NCI-H748 treated with DMSO at 0.1 percent for 48 hours (cell line): ENCODE measurements at places on chromosomes 6 and 20.

DNA sequence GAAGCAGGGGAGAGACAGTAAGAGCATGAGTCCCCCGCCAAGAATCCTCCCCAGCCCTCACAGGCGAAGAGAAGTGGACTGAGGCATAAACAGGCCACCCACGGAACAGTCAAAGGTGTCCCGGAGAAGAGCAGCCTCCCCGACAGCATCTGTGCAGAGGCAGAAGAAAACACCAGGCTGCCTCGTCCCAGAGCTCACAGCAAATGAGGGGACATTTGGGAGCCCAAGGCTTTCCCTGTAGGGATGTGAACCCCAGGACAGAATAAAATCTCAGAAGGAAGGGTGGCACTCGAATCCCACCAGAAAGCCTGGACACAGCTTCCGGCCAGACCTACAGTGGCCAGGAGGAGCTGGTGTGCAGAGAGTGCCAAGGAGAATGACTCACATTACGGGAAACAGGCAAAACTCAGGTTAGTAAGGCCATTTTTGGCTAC is 90.4 kb downstream of the DLL1 start:
- no peak for DNase-seq

DNA sequence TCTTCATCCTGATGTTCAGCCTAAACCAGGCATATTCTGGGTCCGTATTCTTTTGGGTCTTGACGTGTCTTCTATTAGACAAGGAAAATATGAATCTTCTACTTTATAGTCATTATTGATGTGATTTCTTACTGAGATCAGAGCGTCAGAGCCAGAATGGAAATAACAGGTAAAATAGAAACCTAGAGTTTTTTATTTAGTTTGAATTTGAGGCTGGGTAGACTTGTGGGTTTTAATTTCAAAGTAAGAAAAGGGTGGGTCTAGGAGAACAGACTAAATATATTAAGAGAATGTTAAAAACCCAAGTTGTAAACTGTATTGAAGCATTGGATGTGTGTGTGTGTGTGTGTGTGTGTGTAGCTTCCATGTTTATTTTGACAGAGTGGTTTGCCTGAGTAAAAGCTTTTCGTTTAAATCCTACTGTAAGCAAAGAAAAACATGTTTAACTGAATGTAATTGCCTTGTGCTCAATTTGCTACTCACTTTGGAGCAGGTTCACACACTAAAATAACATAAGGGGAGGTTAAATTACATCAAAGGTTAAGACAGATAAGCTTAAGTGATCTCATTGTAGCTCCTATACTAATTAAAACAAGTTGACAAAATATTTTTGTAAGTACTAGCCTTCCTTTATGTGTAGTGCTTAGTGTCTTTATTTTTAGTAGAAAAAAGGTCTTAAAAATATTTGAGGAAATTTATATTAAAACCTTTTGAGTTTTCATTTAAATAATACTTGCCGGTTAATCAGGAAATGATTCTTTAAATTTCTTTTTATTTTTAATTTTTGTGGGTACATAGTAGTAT is 17.4 kb downstream of the HECA start:
- DNase-seq, result peak; percentile 82

DNA sequence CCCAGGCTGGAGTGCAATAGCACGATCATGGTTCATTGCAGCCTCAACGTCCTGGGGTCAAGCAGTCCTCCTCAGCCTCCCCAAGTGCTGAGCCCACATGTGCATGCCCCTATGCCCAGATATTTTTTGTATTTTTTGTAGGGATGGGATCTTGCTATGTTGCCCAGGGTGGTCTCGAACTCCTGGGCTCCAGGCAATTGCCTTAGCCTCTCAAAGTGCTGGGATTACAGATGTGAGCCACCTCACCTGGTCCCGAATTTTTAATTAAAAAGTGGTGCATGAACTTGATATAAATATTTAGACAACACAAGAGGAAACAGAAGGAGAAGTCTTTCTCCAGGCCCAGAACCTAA is 7.1 kb upstream of the RNF114 start:
- DNase-seq, result no peak

- no peak for DNase-seq
These were observed 6.0 kb upstream of the HMGN3 start for GRCh38 chr6:79240509-79240908.

DNA sequence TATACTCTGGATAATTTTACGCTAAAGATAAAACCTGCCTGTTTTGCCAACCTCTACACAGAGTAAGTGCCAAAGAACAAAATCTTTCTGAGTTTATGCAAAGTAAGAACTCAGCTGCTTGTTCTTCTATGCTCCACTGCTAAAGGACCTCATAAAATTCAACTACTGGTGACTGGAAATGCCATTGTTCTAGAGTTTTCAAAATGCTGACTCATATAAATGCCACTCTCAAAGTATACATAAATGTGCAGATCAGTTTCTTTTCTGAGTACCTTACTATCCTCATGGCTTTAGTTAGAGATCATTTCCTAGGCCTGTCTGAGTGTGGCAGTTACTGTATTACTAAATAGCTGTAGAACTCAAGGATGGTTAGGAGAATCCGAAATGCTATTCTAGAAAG is 45.6 kb downstream of the LYRM4 start:
- no peak for DNase-seq

DNA sequence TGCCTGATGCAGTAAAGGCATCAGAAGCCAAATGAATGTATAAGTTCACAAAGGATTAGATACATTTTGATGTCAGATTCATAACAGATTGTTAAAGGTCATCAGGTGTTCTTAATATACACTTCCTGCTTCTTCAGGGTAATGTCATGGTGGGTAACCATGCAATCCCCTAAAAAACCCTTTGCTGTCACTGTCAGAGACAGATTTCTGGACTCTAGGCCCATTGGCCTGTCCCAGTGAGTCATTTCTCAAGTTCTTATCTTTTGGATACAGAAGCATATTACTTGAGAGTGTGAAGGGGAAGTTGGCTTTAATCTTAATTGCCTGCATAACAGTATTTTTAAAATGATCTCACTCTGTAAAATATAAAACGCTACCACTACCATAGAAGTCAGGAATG is 895.6 kb upstream of the MAP3K7 start:
- DNase-seq, result no peak

GRCh38 chr6:157531169-157531985 is 150.4 kb downstream of the ZDHHC14 start:
- DNase-seq, result no peak

- no peak for DNase-seq
These were observed 49.2 kb downstream of the MAFB start for GRCh38 chr20:40639676-40640355.

DNA sequence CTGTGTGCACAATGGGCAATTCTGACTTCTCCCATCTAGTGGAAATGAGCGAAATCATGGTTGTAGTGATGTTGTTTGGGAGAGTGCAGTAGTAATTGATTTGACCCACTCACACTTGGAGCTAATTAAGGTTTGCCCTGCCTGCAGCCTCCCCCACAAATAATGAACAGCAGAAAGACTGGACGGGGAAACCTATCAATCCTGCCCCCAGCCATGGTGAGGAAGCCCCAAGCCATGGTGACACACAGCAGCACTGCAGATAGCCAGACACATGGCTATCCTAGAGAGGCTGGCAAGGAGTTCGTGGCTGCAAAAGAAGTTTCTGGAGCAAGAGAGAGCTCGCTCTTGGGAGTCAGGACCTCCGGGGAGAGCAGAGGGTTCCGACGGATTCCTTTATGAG is 27.8 kb downstream of the SAYSD1 start:
- DNase-seq, result no peak

- DNase-seq, result no peak
These were observed at the start of gene CGAS for GRCh38 chr6:73452107-73452461. Gene CGAS (minus strand): TSS chr6:73452297. CDS start chr6:73452181, 116 bp downstream.

DNA sequence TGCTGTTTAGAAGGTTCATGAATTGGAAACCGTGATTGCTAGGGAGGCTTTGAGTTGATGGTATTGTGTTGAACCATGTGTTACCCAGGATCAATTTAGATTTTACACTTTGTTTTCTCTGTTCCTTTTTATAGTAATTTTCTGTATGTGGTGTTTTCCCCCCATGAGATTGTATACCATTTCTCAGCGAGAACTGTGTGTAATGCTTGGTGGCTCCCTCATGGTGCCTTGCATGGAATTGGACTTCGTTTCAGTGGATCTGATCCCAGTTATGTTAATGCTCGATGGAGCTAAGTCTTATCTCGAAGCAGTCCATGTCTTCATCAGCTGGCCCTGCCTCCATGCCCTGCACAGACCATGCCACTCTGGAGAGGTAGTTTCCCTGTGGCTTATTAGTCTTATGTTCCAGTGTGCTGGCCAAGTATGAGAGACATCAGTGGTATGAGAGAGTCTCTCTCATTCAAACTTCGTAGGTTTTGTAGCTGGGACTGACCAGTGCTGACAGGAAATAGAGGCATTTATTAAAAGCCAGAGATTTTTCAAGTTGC is 18.7 kb downstream of the PTPN1 start:
- no peak for DNase-seq

DNA sequence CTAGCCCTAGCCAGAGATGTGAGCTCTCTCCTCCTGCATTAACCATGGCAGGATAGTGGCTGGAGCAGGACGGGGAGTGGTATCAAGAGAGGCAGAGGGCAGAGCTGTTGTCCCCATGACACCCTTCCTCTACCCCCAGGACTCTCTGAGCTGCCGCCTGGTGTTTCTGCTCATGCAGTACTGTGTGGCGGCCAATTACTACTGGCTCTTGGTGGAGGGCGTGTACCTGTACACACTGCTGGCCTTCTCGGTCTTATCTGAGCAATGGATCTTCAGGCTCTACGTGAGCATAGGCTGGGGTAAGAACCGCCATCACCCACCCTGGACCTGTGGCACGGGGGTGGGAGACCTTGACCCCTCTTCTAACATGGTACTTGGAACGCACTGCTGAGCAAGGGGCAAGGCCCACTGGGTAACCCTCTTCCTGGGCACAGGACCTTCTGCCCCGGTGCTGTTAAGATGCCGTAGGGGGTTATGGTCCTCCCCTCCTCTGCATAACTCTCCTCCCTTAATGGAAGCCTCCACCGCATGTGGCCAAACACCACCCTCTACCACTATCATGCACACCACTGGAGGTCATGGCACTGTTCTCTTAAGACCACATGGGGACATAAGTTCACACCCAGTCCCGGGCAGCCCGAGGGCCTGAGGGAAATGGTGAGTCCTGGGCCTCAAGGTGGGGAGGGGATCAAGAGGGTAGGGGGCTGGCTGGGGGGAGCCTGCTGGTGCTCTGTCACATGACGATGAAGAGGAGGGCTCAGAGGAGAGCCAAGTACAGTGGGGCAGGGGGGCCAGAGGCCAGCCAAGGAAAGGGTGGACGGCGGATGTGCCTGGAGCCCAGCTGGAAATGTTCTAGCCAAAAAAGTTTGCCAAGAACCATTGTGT is 25.1 kb downstream of the GLP1R start:
- no peak for DNase-seq

- no peak for DNase-seq
These were observed 428.7 kb upstream of the SOX4 start for GRCh38 chr6:21164768-21165326.

GRCh38 chr20:10856237-10857015 is 182.6 kb upstream of the JAG1 start:
- no peak for DNase-seq

DNA sequence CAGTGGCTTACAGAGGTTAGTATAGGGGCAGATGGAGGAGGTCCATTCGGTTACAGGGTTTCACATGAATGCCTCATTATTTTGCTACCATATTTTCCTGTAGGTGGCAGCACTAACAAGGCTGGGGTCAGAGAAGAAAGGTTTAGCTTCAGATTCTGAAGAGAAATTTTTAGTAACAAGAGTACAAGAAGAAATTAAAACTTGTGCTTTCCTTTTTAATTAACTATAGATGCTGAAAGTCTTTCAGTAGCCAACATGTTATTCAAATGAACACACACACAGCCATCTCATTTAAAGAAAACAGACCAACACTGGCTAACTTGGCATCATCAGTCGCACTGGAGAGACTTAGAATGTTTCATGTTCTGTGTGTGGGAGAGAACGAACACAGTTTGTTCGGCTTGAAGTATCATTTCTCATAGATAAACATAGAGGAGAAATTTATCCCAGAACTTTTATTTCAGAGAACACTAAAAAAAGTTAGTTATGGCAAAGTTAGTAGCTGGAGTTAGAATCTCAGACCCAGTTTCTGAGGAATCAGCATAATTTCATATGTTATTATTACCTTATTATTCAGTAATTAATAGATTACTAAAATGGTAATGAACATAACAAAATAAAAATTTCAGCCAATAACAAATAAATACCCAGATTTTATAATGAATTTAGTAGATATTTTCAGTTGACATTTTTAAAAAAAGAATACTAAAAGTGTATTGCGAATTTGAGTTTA is 314.0 kb upstream of the RSPO3 start:
- peak; percentile 32 for DNase-seq

DNA sequence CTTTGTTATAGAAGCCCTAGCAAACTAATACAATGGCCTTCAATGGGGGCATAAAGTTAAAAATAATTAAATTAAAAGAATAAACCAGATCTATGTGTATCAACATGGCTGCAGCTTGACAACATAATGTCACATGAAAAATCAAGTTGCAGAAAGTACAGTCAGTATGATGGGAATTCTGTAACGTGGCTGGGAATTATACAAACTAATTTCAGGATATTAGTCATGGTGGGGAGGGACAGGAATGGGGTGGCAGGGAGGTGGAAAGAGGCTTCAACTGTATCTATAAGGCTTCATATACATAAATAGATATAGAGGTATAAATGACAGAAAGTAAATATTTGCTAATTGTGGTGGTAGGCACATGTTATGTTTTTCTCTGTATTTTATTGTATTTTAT is 107.1 kb downstream of the UNC5CL start:
- no peak for DNase-seq

GRCh38 chr6:25032934-25033333 is 97.2 kb upstream of the RIPOR2 start:
- DNase-seq, result no peak

DNA sequence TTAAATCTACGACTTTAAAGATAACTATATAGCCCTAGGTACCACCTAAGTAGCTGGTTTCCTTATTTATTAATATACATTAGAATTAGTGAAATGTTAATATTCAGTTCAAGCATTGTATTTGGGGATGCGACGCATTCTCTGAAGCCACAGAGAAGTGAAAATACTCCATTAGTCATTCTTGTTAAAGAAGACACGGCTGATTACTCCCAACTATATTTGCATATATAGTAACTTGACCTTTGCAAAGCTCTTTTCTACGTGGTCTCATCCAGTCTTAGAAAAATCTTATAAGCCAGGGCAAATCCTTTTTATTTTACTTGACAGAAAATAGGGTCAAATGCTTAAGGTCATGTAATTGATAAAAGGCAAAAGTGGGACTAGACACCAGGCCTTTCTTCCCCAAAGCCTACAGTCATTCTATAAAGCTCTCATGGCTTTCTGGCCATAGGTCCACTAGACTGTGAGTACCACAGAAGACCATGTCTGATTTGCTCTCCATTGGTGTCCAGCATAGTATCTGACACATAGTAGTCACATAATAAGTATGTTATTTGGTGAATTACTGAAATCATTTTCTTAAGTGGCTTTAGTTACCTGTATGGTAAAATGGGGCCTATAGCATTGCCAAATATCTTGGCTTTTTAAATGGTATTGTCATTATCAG is 11.3 kb downstream of the ZHX3 start:
- no peak for DNase-seq

GRCh38 chr6:53992522-53992921 is 118.7 kb upstream of the MLIP start:
- DNase-seq, result no peak
